ENCODE measurements at places on chromosomes 7 and 10.

GRCh38 chr10:92024700-92025099 is 101.1 kb downstream of the BTAF1 start:
- DNase-seq = no peak

DNA sequence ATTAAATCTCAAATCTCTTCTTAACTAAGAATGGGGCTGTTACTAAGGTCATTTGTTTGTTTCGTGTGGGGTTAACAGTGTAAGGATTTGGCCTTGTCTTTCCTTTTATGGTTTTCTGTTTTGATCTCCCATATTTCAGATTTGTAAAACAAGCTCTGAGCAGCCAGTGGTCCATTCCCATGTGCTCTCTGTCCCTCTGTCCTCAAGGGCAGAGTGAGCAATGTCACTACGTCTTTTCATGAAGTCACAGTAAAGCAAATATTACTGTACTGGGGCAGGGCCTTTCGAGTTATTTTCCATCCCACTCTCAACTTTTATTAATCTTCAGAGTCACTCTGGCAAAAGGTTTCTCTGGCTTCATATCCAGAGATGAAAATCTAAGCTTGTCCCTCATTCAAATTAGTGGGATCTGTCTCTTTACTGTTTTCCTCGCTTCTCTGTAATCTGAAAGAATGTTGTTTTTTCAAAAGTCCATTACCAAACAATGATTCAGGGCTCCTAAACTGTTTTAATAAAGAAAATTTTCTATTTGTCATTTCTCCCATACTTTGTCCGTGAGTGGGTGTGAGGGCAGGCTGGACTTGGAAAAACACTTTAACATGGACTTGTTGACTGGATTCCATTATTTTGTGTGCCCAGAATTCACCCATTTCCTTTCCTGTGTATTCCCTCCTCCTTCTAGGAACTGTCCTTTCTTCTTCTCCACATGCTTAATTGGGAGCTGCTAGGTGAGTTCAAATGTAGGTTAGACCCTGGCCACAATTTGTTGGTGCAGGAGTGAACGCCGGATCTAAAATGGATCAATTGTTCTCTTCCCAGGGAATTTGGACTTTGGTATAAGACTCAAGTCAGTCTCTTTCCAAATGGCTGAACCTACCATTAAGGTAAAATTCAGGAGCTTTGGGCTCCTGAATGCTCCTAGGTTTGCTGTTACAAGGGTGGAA is 42.1 kb upstream of the NAMPT start:
- peak; percentile 53 for DNase-seq

GRCh38 chr7:122626785-122627184 is 72.1 kb downstream of the RNF133 start:
- DNase-seq = no peak

DNA sequence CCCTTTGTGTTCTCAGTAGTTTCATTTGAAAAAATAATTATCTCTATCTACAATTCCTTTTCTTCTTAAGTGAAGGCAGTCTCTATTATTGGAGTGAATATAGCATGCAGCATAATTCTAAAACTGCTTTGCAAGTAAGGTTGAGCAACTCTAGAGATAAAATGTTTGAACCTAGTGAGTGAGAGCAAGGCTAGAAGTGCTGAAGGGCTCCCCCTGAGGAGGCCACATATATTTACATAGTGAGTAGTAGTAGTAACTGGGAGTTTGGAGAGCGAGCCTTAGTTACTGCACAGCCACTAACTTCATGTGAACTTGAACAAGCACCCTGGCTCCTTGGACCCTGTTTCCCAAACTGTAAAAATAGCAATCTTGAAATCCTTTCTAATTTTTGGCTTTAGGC is 141.5 kb upstream of the DKK1 start:
- peak; percentile 8 for DNase-seq

DNA sequence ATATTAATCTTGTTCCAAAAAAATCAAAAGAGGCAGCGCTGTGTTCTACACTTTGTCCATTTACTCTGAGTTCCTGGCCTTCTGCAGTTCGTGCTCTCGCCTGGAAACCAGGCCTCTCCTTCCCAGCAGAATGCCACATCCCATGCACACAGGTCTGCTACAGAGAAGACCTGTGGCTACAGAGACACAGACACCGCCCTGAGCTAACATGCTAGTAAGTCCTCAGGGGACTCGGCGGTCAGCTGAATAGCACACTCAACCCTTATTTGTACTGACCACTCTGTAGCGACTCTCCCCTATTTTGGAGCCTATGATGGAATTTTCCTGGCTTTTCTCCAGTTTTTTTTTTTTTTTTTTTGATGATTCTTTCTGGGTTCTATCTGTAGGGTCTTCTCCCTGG is 12.8 kb downstream of the CREB3L2 start:
- peak; percentile 49 for DNase-seq

DNA sequence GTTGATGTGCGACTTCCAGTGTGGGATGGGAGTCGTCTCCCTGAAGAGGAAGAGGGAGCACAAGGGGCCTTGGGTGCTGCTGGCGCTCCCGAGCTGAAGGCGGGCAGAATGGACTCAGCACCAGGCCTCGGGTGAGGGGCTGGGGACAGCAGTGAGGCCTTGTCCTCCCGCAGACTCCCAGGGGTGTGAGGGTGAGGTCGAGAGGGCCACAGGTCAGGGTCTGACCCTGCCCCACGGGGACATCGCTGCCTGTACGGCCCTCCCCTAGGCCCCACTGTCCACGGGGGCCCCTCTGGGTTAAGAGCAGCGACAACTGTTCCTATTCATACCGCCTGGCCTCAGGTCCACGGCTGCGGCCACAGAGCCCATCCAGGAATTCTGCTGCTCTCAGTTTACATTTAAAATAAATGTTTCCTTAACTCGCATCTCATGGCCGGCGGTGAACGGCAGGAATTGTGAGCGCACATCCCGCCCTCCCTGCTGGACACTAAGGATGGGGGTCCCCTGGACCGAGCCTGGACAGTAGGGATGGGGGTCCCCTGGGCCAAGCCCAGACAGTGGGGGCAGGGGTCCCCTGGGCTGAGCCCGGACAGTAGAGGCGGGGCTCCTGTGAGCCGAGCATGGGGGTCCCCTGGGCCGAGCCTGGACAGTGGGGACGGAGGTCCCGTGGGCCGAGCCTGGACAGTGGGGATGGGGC is 61.7 kb downstream of the PDGFA start:
- DNase-seq = no peak

GRCh38 chr10:24597426-24597825 is 126.3 kb downstream of the ARHGAP21 start:
- no peak for DNase-seq

DNA sequence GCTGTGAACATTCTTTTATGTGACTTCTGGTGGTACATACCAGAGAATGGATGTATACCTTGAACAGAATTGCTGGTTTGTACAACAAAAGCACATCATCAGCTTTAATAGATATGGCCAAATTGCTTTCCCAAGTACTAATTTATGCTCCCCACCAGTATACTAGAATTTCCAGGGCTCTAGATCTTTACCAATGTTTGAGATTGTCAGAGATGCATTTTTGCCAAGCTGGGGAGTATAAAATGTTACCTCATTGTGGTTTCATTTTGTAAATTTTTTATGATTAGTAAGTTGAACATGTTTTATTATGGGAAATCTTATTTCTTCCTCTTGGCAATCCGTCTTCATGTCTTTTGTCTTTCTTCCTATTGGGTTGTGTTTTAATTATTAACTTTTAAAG is 179.9 kb upstream of the TMEM106B start:
- DNase-seq = no peak

- DNase-seq = no peak
These were observed 27.2 kb downstream of the CDH23 start for GRCh38 chr10:71423901-71424300.

- no peak for DNase-seq
These were observed 25.1 kb upstream of the NDST2 start for GRCh38 chr10:73836427-73836980.

DNA sequence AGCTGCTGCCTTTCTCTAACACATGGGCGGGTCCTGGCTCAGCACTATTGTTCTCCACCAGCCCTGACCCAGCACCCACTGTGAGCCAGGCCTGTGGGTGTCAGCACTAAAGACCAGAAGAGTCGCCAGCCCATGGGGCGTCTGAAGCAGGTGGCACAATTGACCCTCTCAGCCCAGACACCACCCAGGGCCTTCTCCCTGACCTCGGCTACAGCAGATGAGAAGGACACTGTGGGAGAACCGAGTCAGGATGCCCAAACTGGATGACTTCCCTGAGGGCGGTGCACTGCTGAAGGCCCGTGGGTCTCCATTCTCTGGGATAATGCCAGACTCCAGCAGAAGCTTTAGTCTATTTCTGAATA is 97.0 kb downstream of the MKI67 start:
- no peak for DNase-seq

GRCh38 chr7:14047709-14048399 is 58.4 kb upstream of the ETV1 start:
- DNase-seq = no peak

DNA sequence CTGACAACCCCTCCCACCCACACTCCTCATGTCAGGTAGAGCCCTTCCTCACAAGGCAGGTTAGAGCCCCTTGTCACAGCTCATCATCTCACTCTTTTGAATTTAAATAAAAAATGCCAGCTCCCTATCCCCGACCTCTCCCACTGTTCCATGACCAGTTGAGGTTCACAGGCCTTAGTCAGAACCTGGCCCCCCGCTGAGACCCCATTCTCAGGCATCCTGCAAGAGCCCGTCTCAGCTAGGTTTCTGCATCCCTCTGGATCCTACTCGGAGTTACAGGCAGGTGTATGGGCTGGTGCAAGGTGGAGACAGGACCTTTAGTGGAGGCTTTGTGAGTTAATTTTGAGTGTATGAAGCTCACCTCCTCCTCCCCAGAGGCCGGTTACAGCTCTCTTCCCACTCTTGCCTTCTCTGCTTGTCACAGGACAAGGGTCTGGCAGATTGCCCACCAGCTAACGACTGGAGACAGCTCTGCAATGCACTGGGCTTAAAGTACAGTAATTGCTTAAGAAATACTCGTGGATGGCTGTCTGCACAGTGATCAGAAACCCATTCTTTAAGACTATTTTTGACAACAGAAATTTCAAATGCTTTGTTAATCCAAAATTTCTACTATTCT is 394.9 kb upstream of the DPP6 start:
- DNase-seq = no peak

DNA sequence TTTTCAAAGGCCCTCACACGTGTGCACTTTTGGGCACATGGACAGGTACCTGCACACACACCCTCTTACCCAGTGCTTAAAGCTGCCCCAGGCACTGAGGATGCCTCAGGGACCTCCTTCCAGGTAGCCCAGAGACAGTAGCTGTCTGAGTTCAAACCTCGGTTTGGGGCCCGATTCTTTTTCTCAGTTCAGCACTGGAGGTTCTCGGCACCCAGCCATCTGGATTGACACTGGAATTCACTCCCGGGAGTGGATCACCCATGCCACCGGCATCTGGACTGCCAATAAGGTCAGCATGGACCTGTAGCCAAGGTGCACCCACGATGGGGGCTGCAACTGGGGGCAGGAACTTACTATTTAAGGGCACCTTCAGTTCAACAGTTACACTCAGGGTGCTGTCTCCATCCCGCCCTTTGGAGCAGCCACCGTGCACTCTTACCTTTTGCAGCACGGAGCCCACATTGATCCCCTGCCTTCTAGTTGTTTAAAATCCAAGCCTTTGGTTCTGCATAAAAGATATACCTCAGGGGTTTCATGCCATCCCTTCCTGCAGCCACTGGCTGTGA is 17.7 kb downstream of the CPA5 start:
- DNase-seq = no peak

Measured in fibroblast of villous mesenchyme (primary cell).